Activated T-helper 1 cell treated with anti-CD3 and anti-CD28 coated beads, Interleukin-12 subunit alpha, Interleukin-12 subunit beta, Interleukin-2, Interleukin-4 antibody, amounts not matched to agents 30 ng/mL and 10 ng/mL and 1 ng/mL, durations not matched to agents 14 hours and 24 hours and 36 hours (primary cell): ENCODE measurements at places on chromosomes 12 and 14. TPM values are rescaled to one million over a fixed set of nuclear protein-coding genes. Genes with fewer than 3 reads are reported as not detected.

DNA sequence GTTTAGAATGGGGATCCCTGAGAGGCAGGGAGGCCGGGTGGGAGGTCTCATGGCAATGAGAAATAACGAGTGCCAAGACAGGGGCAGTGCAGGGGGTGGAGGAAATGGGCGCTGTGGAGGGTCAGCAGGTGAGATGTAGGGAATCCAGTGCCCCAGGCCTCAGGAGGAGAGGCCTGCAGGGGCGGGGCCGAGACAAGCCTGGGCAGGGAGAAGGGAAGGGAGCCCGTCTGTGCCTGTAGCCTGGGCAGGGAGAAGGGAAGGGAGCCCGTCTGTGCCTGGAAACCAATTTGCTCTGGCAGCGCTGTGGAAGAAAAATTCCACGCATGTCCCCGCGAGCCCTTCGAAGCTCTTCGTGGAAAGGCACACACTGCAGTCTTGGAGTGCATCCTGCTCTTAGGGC, 10.6 kb upstream of the NCOR2 start:
- H3K4me1 ChIP-seq: no peaks in the 10 kb centered on the region
- no peaks in the 10 kb centered on the region for H3K36me3 ChIP-seq
- no peak overlapping the region for H3K4me3 ChIP-seq
- peaks cover 14% of the 10 kb centered on the region for H3K27me3 ChIP-seq
- H3K27ac ChIP-seq: no peak overlapping the region

DNA sequence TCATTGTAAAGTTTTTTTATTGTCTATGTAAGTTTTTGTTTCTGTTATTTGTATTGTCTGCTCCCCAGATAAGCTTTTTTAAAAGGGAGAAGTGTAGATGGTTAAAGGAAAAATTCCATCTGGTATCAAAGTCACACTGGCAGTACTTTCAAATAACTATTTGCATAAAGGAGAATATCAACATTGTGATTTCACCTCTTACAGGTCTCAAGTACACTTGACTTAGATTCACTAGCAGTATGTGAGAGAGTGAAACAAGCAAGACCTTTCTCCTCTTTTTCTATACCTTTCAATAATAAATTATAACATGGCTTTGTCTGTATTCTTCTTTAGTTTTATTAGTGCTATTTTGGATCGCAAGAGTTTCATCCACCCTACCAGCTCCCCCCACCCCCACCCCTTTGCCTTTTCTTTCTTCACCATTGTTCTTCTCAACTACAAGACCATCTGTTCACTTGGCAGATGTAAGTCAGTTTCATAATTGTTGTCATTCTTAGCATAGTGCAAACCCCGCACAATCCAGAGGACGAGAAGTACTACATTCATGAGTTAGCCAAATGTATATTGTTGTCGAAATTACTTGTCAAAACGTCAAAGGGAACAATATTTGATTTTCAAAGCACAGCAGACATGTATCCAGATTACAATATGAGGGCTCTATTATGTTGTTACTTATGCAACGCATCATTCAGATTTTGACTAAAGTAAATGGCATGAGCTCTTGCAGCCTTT, 602.7 kb upstream of the FLRT2 start:
- no peaks in the 10 kb centered on the region for H3K27me3 ChIP-seq
- H3K4me3 ChIP-seq: no peak overlapping the region
- no peak for DNase-seq
- H3K36me3 ChIP-seq: no peaks in the 10 kb centered on the region

DNA sequence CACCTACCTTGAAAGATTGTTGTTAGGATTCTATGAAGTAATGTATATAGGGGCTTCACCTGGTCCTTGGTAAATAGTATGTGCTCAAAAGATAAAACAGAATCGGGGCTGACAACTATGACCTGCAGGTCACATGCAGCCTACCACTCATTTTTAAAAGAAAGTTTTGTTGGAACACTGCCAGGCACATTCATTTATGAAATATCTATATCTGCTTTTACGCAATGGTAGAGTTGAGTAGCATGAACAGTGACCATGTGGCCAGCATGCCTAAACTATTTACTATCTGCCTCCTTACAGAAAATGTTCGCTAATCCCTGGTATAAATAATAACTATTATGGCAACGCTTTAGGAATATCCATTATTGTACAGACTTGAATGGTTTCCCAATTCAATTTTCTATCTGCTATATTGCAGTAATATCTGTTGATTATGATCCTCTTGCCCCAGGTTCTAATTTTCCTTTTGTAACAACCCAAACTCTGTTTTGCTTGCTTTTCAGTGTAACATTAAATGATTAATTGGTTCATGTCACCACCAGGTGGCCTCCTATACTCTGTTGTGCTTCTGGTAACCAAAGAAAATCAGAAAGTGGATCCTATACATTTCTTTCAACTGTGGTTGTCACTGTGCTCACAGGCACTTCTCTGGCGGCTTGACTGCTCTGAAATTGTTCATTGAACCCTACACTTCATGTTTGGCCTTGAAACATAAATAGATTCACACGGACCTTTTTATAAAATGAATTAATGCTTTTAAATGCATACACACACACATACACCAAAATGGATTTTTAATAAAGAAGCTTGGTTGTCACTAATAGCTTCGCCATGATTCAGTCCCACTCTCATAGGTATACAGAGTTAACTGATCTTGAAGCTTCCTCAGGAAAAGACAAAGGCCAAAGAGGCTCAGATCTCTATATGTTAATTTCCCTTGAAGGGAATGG, 227.7 kb upstream of the NPAS3 start:
- no peaks in the 10 kb centered on the region for H3K4me1 ChIP-seq

GRCh38 chr14:24238527-24239037, 3.8 kb downstream of the TINF2 start:
- peak overlapping the region; percentile 64 for H3K4me3 ChIP-seq
- no peak for DNase-seq
- H3K27me3 ChIP-seq: no peaks in the 10 kb centered on the region

GRCh38 chr12:24864796-24865125, 84.1 kb downstream of the BCAT1 start:
- no peaks in the 10 kb centered on the region for H3K27me3 ChIP-seq
- H3K27ac ChIP-seq: peak overlapping the region; percentile 40
- peaks cover 31% of the 10 kb centered on the region for H3K36me3 ChIP-seq
- no peak overlapping the region for H3K4me3 ChIP-seq
- no peak for DNase-seq

DNA sequence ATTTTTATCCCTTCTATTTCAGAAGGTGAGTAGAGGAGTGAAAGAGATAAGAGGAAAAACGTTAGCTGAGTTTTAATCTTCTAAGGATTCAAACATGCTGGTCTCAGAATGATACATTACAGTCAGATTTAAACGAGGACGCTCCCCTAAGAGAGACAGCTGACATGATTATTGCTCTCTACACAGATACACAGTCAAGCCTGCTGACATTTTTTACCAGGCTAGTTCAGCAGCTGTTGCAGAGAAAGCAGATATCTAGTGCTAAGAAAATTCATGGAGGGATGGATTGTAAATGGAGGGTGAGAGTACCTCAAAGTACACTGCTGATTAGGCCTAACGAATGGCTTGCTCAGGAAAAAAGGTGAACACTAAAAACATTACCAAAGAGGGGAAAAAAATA, 31.9 kb upstream of the SOS2 start:
- peaks cover 11% of the 10 kb centered on the region for H3K36me3 ChIP-seq
- H3K27me3 ChIP-seq: no peaks in the 10 kb centered on the region
- no peak for DNase-seq
- no peak overlapping the region for H3K4me3 ChIP-seq
- no peaks in the 10 kb centered on the region for H3K4me1 ChIP-seq

- H3K27ac ChIP-seq: no peak overlapping the region
- H3K4me1 ChIP-seq: no peaks in the 10 kb centered on the region
- DNase-seq: no peak
- H3K27me3 ChIP-seq: no peaks in the 10 kb centered on the region
- no peak overlapping the region for H3K4me3 ChIP-seq
These were observed 155.4 kb downstream of the TMX1 start for GRCh38 chr14:51395361-51395849.

DNA sequence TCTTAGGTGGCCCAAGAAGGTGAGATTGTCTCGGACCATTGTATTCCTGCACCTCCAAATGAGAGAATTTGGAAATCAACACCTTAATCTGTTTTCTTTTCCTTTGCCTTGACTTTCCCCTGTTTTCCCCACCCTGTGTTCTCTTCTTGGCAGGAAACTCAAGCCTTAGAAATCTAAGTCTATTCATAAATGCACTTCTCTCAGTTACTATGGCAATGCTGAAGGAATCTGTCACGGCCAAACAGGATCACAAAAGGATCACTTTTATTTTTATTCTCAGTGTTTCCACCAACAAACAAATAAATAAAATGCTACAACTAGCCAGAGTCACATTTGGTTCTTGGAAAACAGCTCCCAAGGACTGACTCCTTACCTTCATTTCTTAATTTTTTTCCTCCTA, 270.5 kb downstream of the BCAT1 start:
- no peak overlapping the region for H3K4me3 ChIP-seq
- H3K27ac ChIP-seq: no peak overlapping the region
- H3K36me3 ChIP-seq: no peaks in the 10 kb centered on the region

GRCh38 chr12:54011665-54012532, 3.1 kb downstream of the HOXC8 start:
- DNase-seq: no peak
- peaks cover 83% of the 10 kb centered on the region for H3K27me3 ChIP-seq
- H3K4me1 ChIP-seq: peaks cover 22% of the 10 kb centered on the region
- H3K36me3 ChIP-seq: no peaks in the 10 kb centered on the region
- no peak overlapping the region for H3K27ac ChIP-seq

- no peaks in the 10 kb centered on the region for H3K27me3 ChIP-seq
- H3K27ac ChIP-seq: no peak overlapping the region
- H3K4me1 ChIP-seq: no peaks in the 10 kb centered on the region
- H3K4me3 ChIP-seq: no peak overlapping the region
- no peak for DNase-seq
These were observed 150.2 kb upstream of the EEA1 start for GRCh38 chr12:93079271-93079670.

- no peaks in the 10 kb centered on the region for H3K4me1 ChIP-seq
- H3K36me3 ChIP-seq: no peaks in the 10 kb centered on the region
- no peak overlapping the region for H3K27ac ChIP-seq
- DNase-seq: no peak
- H3K4me3 ChIP-seq: no peak overlapping the region
These were observed 341.8 kb downstream of the C12orf50 start for GRCh38 chr12:87687362-87687761.

- H3K4me3 ChIP-seq: peak overlapping the region; percentile 92
- DNase-seq: no peak
- peaks cover 50% of the 10 kb centered on the region for H3K4me1 ChIP-seq
- no peaks in the 10 kb centered on the region for H3K27me3 ChIP-seq
- peak overlapping the region; percentile 91 for H3K27ac ChIP-seq
- peaks cover 36% of the 10 kb centered on the region for H3K36me3 ChIP-seq
These were observed 704 bp downstream of the SDR39U1 start for GRCh38 chr14:24441904-24442239.

- H3K4me1 ChIP-seq: peaks cover 20% of the 10 kb centered on the region
- peak; percentile 47 for DNase-seq
- peaks cover 30% of the 10 kb centered on the region for H3K36me3 ChIP-seq
- H3K4me3 ChIP-seq: no peak overlapping the region
These were observed 5.7 kb upstream of the NEK9 start for GRCh38 chr14:75132382-75133086.

DNA sequence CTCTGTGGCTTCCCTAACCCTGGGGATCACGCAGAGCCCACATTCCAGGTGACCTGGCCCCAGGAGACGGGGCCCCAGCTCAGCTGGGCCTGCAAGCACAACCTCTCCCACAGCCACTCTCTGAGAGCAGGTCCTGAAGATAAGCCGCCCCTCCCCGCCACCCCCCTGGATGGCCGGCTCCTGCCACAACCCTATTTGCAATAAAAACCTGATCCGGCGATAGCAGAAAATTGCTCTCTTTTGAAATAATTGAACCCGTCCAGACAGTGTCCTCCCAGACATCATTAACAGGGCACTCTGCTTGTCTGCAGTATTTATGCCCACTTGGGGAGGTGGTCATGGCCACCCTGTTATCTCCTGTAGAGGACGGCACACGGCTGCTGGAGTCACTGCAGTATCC, 5.0 kb downstream of the C14orf180 start:
- H3K27ac ChIP-seq: no peak overlapping the region
- no peaks in the 10 kb centered on the region for H3K27me3 ChIP-seq
- DNase-seq: no peak
- H3K4me1 ChIP-seq: no peaks in the 10 kb centered on the region

- no peaks in the 10 kb centered on the region for H3K4me1 ChIP-seq
- DNase-seq: no peak
- no peaks in the 10 kb centered on the region for H3K36me3 ChIP-seq
- H3K27ac ChIP-seq: no peak overlapping the region
- no peak overlapping the region for H3K4me3 ChIP-seq
- peaks cover 3% of the 10 kb centered on the region for H3K27me3 ChIP-seq
These were observed 23.0 kb downstream of the ALDH2 start for GRCh38 chr12:111789779-111790178.

DNA sequence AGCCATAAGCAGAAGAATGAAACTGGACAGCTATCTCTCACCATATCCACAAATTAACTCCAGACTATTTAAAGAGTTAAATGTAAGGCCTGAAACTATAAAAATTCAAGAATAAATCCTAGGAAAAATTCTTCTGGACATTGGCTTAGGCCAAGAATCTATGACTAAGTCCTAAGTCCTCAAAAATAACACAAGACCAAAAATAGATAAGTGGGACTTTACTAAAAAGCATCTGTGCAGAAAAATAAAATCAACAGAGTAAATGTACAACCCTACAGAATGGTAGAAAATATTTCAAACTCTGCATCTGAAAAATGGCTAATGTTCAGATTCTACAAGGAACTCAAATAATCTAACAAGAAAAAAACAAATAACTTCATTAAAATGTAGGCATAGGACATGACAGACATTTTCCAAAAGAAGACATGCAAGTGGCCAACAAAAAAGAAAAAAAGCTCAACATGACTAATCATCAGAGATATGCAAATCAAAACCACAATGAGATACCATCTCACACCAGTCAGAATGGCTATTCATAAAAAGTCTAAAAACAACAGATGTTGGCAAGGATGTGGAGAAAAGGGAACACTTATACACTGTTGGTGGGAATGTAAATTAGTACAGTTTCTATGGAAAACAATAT, 61.0 kb upstream of the PPFIA2 start:
- DNase-seq: no peak
- no peak overlapping the region for H3K4me3 ChIP-seq
- no peaks in the 10 kb centered on the region for H3K4me1 ChIP-seq
- no peaks in the 10 kb centered on the region for H3K36me3 ChIP-seq
- no peak overlapping the region for H3K27ac ChIP-seq
- H3K27me3 ChIP-seq: no peaks in the 10 kb centered on the region

Gene OTX2
- total RNA-seq: not detected in 2 replicates

Gene TRAF3
- total RNA-seq: 69.2 and 73.1 TPM in 2 replicates

Gene CLEC6A
- total RNA-seq: not detected in 2 replicates

Gene TAS2R30
- 3.8 and 4.5 TPM in 2 replicates for total RNA-seq

Gene DPF3
- total RNA-seq: 2.8 and 4.3 TPM in 2 replicates

Gene FAM222A
- 2.4 TPM in 2 replicates for total RNA-seq

Gene OR6S1
- total RNA-seq: not detected in 2 replicates

Gene LAG3
- total RNA-seq: 268 and 275 TPM in 2 replicates

Gene KLRC3
- total RNA-seq: not detected in 2 replicates
